Activated B cell treated with CpG ODN at 0.5 μM for 24 hours (primary cell): ENCODE measurements at places on chromosomes 2 and 18.
A peak's percentile ranks its signal among the peaks of the same experiment; 100 is the strongest.

DNA sequence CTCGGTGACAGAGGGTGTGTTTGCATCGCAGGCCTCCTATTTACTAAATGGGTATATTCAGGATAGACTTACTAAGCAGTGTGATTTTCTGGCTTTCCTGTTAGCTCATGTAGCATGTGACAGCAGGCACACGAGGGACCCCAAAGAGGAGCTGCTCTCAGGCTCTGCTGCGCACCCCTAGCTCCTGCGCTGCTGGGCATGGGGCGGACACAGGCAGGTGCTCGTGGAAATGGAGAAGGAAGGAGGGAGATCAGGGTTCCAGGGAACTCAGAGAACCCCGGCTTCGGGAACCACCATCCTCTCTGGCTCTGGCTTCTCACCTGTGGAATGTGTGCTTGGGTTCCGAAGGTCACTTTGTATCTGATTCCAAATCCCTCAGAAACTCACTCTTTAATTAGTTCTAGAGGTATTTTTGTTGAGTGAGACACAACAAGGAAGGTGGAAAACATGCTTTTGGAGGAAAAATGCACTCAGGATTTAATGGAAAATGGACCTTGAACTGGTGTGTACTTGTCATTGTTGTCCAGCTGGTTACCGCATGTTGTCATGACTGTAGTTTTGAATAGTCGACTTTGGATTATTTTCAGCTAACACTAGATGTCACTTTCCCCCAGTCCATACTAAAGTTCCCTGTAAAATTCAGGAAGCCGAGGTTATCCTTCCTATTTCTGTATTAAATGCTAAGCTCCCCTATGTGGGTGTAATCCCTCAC, 3.5 kb downstream of the SNTG2 start:
- H3K4me3 ChIP-seq = no peak overlapping the region
- no peak for DNase-seq
- H3K4me1 ChIP-seq = peaks cover 13% of the 10 kb centered on the region
- peaks cover 22% of the 10 kb centered on the region for H3K27me3 ChIP-seq
- no peak overlapping the region for H3K27ac ChIP-seq
- H3K36me3 ChIP-seq = no peaks in the 10 kb centered on the region

- H3K27ac ChIP-seq = no peak overlapping the region
- H3K4me3 ChIP-seq = no peak overlapping the region
- no peak for DNase-seq
Observed at GRCh38 chr2:173588931-173589369, 234.3 kb downstream of the CDCA7 start.

DNA sequence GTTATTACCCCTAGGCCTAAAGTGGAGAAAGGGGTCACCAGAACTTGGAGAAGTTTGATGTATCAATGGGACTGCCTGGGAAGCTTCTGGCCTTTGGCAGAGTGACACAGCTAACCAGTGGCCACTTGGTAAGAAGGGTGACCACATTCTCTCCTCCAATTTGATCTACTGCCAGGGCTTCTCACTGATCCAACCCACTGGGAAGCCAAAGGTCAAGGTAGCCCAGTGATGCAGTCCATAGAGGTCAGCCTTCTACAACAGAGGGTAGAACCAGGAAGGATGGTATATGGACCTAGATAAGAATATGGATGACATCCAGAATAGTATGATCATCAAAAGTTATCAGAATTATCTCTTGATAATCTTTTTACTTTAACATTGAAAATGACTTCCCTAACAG, 493.6 kb downstream of the NYAP2 start:
- no peak for DNase-seq
- H3K27ac ChIP-seq = no peak overlapping the region
- peaks cover 6% of the 10 kb centered on the region for H3K27me3 ChIP-seq
- no peaks in the 10 kb centered on the region for H3K4me1 ChIP-seq

- H3K4me3 ChIP-seq = no peak overlapping the region
- H3K27ac ChIP-seq = no peak overlapping the region
- no peaks in the 10 kb centered on the region for H3K36me3 ChIP-seq
- H3K4me1 ChIP-seq = no peaks in the 10 kb centered on the region
Observed at GRCh38 chr2:101500180-101500579, 25.3 kb upstream of the RFX8 start.

- DNase-seq = no peak
- no peaks in the 10 kb centered on the region for H3K4me1 ChIP-seq
- H3K36me3 ChIP-seq = no peaks in the 10 kb centered on the region
- H3K27me3 ChIP-seq = no peaks in the 10 kb centered on the region
- no peak overlapping the region for H3K4me3 ChIP-seq
Observed at GRCh38 chr2:50514901-50515300, 517.0 kb downstream of the NRXN1 start.

- no peak for DNase-seq
- no peak overlapping the region for H3K27ac ChIP-seq
- H3K4me1 ChIP-seq = no peaks in the 10 kb centered on the region
- H3K36me3 ChIP-seq = no peaks in the 10 kb centered on the region
Observed at GRCh38 chr2:217383620-217384019, 523.8 kb upstream of the TNP1 start.

- no peaks in the 10 kb centered on the region for H3K36me3 ChIP-seq
- DNase-seq = no peak
- no peak overlapping the region for H3K4me3 ChIP-seq
- no peaks in the 10 kb centered on the region for H3K27me3 ChIP-seq
- peak overlapping the region; percentile 15 for H3K27ac ChIP-seq
- H3K4me1 ChIP-seq = peaks cover 11% of the 10 kb centered on the region
Observed at GRCh38 chr18:78642296-78642951, 337.2 kb upstream of the SALL3 start.

DNA sequence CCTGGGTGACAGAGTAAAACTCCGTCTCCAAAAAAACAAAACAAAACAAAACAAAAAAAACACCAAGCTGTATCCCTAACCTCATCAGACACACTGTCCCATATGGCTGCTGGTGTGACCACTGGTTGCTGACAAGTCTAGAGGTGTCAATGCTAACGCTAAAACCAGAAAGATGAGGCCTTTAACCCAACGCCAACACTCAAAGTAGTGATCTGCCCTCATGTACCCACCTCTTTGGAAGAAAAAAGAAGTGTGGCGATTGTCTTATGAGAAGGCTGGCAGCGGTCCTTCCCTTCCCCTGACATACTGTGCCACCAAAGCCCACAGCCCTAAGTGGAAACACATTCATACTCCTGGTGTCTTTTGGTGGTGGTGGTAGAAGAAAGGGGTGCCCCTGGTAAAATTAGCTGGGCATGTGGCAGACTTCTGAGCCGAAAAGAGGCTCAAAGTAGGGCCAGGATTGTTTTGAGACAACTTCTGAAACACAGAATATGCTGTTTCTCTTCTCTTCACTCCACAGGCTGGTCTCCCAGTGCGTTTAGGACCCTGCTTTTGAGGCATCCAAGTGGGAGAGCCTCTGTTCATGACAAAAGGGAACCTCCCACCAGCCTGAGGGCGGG, 9.8 kb downstream of the SERTAD2 start:
- H3K4me1 ChIP-seq = peaks cover 95% of the 10 kb centered on the region
- DNase-seq = peak; percentile 48
- no peaks in the 10 kb centered on the region for H3K27me3 ChIP-seq
- H3K4me3 ChIP-seq = peak overlapping the region; percentile 86

DNA sequence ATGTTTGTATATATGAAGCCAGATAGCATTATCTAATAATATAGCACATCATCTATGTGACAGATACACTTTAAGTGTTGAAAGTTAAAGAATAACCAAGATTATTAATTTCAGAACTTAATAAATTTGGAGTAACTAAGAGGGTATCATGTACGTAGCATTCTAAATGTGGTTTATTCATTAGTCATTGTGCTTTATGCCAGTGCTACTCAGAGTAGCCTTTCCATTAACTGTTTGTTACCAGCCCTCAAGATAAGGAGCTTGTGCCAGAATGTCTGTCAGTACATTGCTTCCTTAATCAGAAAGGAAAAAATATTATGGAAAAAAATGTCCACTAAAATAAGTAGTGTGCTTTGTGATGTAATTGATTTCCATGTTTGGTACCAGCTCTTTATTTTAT, 94.9 kb upstream of the TWSG1 start:
- H3K4me3 ChIP-seq = no peak overlapping the region
- no peak overlapping the region for H3K27ac ChIP-seq
- H3K36me3 ChIP-seq = peaks cover 72% of the 10 kb centered on the region
- no peaks in the 10 kb centered on the region for H3K27me3 ChIP-seq
- H3K4me1 ChIP-seq = peaks cover 5% of the 10 kb centered on the region

- H3K36me3 ChIP-seq = no peaks in the 10 kb centered on the region
- H3K27ac ChIP-seq = no peak overlapping the region
- no peak for DNase-seq
- peaks cover 12% of the 10 kb centered on the region for H3K27me3 ChIP-seq
- no peak overlapping the region for H3K4me3 ChIP-seq
Observed at GRCh38 chr2:240149943-240150784, 9.7 kb upstream of the OTOS start.

- no peak overlapping the region for H3K27ac ChIP-seq
- no peak for DNase-seq
- no peaks in the 10 kb centered on the region for H3K27me3 ChIP-seq
Observed at GRCh38 chr2:222142027-222142426, 156.8 kb downstream of the PAX3 start.

GRCh38 chr18:75211002-75211621, 515 bp downstream of the TSHZ1 start:
- H3K27me3 ChIP-seq = no peaks in the 10 kb centered on the region
- H3K36me3 ChIP-seq = peaks cover 13% of the 10 kb centered on the region
- H3K27ac ChIP-seq = peak overlapping the region; percentile 89
- DNase-seq = peak; percentile 40
- H3K4me1 ChIP-seq = peaks cover 52% of the 10 kb centered on the region

DNA sequence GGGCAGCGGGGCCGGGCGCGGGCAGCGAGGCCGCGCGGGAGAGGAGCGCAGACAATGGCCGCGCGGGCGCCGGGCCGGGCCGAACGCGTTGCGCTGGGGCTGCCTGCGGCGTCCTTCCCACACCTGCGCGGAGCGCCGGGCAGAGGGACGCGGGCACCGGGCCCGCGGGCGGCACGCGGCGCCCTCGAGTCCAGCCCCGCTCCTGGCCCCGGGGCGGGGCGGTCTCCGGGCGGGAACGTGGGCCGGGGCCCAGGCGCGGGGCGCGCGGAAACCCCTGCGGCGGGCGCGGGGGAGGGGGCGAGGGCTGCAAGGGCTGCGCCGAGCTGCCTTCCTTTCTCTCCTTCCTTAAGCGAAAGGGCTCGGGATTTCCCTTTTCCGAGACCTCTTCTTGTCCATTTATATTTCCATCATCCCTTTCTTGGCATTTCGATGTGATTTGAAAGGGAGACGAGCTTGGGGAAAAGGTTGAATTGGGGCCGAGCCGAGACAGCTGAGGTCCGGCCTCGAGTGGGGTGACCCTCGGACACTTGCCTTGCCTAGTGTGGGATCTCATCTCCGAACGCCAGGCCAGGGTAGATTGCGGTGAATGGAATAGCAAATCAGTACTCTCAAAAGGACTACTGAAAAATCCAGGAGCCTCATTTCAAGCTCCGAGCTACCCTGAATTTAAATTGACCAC, 676 bp downstream of the KLHL23 start:
- peaks cover 12% of the 10 kb centered on the region for H3K27me3 ChIP-seq
- no peaks in the 10 kb centered on the region for H3K36me3 ChIP-seq
- DNase-seq = peak; percentile 21
- H3K4me3 ChIP-seq = peak overlapping the region; percentile 77
- peaks cover 15% of the 10 kb centered on the region for H3K4me1 ChIP-seq

- no peaks in the 10 kb centered on the region for H3K27me3 ChIP-seq
- H3K4me3 ChIP-seq = no peak overlapping the region
- no peak for DNase-seq
- peaks cover 23% of the 10 kb centered on the region for H3K36me3 ChIP-seq
Observed at GRCh38 chr18:22983175-22983574, 50.0 kb downstream of the RBBP8 start.

DNA sequence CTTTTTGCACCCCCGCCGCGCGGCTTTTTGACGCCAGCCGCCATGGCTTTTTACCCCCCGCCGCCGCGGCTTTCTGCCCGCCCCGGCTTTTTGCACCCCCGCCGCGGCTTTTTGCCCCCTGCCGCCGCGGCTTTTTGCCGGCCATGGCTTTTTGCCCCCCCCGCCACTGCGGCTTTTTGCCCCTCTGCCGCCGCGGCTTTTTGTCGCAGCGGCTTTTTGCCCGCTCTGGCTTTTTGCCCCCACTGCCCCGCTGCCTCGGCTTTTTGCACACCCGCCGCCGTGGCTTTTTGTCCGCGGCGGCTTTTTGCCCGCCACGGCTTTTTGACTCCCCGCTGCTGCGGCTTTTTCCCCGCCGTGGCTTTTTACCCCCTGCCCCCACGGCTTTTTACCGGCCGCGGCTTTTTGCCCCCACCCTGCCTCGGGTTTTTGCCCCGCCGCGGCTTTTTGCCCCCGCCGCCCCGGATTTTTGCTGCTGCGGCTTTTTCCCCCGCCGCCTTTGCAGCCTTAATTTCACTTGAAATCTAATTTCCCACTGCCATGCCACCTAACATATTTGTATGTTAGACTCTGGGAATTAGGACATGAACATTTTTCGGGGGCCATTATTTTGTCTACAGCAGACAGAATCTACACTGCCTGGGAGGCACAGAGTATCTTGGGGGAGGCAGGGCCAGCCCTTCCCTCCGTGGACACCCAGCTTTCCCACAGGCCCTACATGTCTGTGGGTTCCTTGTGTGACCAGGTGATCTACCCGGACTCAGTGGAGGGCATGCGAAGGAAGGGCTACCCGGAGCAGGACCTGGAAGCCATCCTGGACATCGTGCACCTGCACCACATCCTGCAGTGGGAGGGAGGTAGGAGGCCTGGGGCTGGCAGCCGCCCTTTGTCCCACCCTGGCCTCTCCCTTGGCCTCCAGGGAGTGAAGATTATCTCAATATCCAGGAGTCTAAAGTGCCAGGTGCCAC, 3031.0 kb upstream of the TEKT4 start:
- DNase-seq = no peak
- no peak overlapping the region for H3K4me3 ChIP-seq
- peaks cover 3% of the 10 kb centered on the region for H3K4me1 ChIP-seq
- H3K27ac ChIP-seq = no peak overlapping the region
- H3K27me3 ChIP-seq = peaks cover 20% of the 10 kb centered on the region

DNA sequence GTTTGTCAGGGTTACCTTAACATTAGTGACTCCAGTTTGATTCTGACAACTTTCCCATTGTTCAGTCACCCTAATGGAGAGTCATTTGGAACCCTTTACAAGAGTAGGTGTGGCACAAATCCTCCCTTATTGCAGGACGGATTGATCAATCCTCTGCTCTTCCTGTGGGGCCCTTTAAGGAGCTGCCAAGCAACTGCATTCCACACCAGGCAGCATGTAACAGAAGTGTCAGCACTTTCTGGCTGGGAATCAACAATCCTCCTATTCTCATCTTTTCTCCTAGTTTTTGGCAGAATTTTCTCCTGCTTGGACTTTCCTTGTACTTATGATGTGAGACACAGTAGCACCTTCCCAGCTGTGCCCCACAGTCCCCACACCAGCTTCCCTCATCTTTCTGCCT, 177.8 kb downstream of the ST6GAL2 start:
- no peak overlapping the region for H3K4me3 ChIP-seq
- no peaks in the 10 kb centered on the region for H3K4me1 ChIP-seq
- H3K36me3 ChIP-seq = no peaks in the 10 kb centered on the region

- H3K4me1 ChIP-seq = no peaks in the 10 kb centered on the region
- H3K27ac ChIP-seq = no peak overlapping the region
- H3K27me3 ChIP-seq = no peaks in the 10 kb centered on the region
- no peak for DNase-seq
Observed at GRCh38 chr18:59802031-59802430, 97.8 kb upstream of the PMAIP1 start.

GRCh38 chr18:13375302-13376255, 157.0 kb downstream of the LDLRAD4 start:
- H3K4me1 ChIP-seq = peaks cover 38% of the 10 kb centered on the region
- peak overlapping the region; percentile 25 for H3K4me3 ChIP-seq
- peak overlapping the region; percentile 65 for H3K27ac ChIP-seq
- H3K27me3 ChIP-seq = no peaks in the 10 kb centered on the region

GRCh38 chr2:71282493-71282892, 49.1 kb upstream of the ZNF638 start:
- H3K4me1 ChIP-seq = peaks cover 6% of the 10 kb centered on the region
- no peak overlapping the region for H3K27ac ChIP-seq
- H3K4me3 ChIP-seq = no peak overlapping the region
- DNase-seq = no peak
- peaks cover 15% of the 10 kb centered on the region for H3K27me3 ChIP-seq
- H3K36me3 ChIP-seq = no peaks in the 10 kb centered on the region
